ENCODE measurements at places on chromosomes 16 and 17.

DNA sequence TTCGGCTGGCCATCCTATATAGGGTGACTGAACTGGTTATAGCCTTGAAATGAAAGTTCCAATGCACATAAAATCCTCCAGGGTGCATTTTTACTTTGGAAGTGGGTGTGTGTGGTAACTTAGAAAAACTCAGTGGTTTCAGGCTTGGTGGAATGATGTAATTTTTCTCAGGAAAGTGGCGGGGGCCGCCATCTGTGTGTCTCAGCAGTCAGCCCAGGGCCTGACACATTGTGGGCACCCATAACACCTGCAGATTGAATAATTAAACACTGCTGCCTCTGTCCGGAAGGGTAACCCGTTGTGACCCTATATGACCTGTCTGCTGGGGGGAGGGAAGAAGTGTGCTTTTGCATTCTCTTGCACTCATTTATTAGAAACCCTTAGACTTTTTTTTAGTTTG, 2.2 kb upstream of the PDP2 start:
- DNase-seq: peak; percentile 19

DNA sequence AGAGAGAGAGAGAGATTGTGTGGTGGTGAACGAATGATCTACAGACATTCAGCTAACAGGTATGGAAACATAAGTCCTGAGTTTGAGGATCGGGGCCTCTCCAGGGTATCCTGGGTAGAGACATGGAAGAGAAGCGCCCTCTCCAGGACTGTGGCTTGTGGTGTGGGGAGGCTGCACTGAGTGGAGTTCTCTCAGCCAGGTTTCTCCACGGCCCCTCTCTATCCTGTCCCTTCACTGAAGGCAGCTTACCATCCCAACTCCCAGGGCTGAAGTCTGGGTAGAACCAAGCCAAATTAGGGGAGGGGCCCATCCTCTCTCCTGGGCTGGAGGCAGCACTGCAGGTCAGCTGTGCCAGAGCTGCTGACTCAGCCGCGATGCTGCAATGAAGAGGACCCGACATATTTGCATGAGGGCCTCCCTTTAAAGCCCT, 6.2 kb downstream of the C1QL1 start:
- peak; percentile 23 for DNase-seq

- peak; percentile 64 for DNase-seq
Observed at GRCh38 chr17:30093463-30094147, 23.0 kb upstream of the NSRP1 start.

DNA sequence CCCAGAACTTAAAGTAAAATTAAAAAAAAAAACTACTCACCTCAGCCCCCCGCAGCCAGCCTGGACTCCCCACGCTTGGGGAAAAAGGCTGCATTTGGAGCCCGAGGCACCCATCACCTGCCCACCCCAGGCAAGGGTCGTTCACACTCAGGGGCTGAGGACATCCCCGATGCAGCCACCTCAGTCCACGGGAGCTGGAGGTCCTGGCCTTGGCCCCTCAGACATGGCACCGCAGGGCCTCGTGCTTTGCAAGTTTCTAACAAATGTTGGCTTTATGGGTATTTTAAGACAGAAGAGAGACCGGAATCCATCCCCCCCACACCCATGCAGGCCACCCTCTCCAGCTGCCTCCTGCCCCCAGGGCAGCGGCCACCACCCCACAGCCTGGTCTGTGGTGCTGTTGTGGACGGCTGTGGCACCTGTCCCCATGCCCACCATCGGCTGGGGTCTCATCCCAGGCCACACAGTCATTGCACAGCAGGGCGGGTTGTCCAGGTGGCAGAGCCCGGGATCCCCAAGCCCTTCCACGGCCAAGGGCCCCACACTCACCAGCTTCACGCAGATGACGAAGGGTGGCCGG, 116.4 kb upstream of the ZNF750 start:
- no peak for DNase-seq

- peak; percentile 62 for DNase-seq
Observed at GRCh38 chr16:14003074-14003570, 68.0 kb upstream of the MRTFB start.

DNA sequence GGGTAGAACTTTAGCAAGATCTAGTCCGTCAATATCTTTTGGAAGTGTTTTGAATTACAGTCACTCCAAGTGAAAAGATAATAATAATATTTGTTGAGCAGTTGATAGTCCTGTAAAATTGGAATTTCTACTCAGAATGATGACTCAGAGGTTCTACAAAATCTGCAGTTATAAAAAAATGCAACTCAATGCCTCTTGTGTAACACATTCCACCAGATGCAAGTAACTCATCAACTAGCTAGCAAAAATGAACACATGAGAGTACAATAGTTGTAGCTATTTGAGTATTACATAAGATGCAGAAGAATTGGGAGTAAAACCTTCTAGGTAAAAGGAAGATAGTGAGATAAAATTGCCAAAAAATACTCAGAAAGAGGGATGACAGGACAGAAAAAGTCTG, 177.2 kb downstream of the CDH8 start:
- DNase-seq: no peak

DNA sequence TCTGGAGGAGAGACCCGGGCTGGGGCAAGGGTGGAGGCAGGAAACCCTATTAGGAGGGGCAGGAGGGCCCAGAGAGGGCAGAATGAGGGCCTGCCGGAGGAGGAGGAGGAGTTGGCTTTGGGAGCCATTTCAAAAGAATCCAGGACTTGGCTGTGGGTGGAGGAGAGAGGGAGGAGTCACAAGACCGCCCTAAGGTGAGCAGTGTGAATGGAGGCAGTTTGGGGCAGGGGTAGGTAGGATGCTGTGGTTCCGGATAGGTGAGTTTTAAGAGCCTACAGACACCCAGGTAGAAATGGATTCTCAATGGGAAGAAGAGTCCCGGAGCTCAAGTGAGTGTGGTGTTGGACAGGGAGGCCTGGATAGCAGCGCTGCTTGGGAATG, 80.3 kb downstream of the ARHGAP23 start:
- DNase-seq: peak; percentile 70

- peak; percentile 90 for DNase-seq
Observed at GRCh38 chr17:75601057-75601987, 13.7 kb downstream of the MYO15B start.

GRCh38 chr16:85569615-85570212, 43.4 kb upstream of the GSE1 start:
- DNase-seq: peak; percentile 90

DNA sequence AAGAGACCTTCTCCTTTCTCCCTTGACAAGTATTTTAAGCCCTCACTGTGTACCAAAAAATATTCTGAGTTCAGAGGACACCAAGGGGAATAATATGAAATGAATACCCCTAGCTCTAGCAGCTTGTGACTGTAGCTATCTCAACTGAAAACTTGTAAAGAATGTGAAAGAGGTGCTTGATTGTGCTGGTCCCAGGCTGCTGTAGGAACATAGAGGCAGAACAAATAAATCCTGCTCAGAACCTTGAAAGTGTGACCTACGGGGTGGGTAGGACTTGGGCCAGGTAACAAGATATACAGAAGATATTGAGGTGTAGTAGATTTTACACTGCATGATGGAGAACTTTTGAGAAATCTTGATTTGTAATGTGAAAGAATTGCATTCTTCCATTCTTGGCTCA, 606.8 kb downstream of the TOX3 start:
- DNase-seq: no peak

- peak; percentile 1 for DNase-seq
Observed at GRCh38 chr17:8846768-8847211, 20.7 kb downstream of the PIK3R6 start.

- DNase-seq: no peak
Observed at GRCh38 chr17:37691807-37692206, 48.6 kb upstream of the DDX52 start.

DNA sequence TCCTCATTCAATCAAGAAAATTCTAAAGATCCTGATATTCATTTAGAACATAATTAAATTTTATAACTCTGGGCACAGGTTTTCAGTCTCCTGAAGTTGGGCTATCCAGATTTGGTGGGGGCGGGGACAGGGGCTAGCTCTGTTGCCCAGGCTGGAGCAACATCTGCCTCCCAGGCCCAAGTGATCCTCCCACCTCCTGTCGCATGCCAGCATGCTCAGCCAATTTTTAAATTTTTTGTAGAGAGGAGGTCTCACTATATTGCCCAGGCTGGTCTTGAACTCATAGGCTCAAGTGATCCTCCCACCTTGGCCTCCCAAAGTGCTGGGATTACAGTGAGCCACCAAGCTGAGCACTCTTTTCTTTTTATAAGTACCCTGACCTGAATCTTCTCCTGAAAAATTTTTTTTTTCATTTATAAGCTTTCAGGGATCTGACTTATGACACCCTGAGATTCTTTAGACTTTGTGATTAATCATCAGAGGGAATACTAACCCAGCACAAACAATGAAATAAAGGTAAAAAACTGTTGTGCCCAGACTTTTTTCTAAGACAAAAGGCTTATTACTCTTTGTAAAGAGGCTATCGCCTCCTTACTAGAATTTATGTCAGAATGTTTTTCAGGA, 62.6 kb downstream of the TUBD1 start:
- no peak for DNase-seq

DNA sequence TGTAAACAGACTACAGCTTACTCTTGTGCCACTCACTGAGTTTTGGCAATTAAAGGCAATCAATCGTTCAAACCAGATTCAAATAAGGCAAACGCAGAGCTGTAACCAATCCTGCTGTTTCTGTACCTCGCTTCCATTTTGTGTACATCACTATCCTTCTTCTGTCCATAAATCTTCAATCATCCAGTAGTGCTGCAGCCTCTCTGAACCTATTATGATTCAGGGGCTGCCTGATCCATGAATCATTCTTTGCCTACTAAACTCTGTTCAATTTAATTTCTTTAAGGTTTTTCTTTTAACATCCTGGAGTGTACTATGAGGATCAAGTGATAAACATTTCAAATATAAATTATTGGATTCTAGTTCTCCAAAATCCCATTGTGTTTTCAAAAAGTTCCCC, 93.9 kb downstream of the CEP112 start:
- DNase-seq: no peak

DNA sequence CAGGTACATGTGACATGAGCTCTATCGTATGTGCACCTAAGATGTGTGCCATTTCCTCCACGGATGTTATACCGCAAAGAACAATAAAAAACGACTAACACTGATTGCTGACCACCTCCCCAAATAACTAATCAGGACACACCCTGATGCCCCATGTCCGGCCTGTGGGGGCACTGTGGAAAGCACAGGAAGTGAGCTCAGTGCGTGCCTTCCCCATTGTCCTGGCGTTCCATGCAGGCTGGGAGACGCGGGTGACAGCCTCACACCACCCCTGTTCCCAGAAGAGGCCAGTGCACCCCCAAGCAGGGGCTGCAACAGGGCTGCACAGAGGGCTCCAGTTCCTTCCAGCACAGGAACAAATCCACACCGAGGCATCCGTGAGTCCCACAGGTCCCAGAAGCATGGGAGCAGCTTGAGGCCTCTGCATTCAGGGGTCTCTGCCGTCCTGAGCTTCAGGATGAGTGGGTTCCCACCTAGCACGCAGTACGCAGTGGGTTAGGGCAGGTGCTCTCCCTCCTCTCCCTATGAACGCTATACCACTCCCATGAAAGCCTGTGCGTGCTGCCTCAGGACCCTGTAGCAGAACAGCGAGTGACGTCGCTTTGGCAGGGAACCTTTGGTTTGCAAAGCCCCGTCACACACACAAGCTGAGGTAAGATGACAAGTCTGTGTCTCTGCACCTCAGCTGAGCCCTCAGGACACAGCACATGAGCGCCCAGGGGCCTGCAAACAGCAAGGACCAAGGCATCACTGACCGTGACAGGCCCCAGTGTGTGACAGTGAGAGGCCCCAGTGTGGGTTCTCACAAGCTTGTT, 117.7 kb downstream of the ZNF778 start:
- DNase-seq: no peak

DNA sequence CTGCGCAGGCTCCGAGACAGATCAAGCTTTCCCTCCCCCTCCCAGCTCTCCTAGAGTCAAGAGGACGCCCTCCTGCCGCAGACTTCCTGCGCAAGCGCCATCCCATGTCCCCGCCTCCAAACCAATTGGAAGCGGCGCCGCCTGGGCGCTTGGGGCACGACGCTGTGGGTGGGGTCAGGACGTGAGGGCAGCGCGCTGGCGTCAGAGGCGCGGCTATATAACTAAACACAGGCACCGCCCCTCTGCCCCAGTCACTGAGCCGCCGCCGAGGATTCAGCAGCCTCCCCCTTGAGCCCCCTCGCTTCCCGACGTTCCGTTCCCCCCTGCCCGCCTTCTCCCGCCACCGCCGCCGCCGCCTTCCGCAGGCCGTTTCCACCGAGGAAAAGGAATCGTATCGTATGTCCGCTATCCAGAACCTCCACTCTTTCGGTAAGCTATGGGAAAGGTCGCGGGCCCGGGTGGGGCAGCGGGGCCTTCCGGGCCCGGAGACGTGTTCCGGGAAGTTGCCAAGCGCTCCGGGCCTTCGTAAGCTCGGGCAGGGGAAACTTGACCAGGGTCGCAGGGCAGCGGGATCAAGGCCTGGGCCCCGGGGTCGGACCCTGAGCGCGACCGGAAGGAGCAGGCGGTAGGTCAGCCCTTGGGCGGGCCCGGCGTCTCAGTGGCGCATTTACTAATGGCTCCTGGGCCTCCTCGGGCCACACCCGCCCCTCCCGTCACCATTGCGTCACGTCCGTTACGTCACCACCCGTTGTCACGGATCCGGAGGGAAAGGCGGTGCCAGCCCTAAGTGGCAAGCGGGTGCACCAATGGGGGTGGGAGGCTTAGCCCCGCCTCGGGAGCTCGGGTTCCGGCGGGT, at the start of gene EIF1:
TSS of gene EIF1 (plus strand) at position 245 of the 856 bp plus-strand sequence. CDS start at position 399, 154 bp downstream.
- DNase-seq: peak; percentile 97

DNA sequence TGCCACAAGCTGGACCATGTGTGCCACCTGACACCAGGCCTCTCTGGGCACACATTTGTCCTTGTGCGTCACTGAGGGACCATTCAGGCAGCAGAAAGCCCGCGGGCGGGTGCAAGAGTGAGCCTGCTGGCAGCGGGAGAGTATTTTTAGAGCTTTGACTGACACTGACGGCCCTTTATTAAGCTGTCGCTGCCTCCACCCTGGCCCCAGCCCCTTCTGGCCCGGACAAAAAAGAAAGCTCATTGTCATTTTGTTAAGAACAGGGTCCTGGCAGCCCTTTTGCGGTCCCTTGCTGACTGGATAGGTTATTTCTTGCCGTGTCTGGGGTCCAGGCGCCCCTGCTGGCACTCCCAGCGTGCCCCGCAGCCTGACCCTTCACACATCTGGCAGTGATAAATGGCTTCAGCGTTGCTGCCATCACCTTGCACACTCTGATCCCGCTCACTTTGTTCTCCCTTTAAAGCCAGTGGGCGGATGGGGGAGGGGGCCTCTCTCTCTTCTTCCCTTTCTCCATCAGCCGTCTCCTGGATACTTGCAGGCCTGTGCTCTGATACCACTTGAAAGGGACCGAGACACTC, 78.4 kb upstream of the NKD1 start:
- DNase-seq: no peak

DNA sequence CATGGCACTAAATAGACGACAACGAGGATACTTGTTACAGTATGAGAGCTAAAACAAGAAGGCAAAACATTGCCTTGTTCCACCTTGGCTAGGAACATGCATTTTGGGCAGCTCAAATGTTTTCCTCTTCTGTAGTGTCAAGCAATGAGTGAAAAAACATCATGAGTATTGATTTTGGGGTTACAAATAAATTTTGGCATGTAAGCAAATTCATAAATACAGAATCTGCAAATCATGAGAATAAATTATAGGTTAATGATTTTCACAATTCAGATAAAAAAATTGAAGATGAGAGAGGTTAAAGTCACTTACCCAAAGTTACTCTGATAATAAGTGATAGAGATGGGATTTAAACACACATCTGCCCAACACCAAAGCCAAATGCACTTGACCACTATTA, 28.4 kb upstream of the NUFIP2 start:
- no peak for DNase-seq

GRCh38 chr16:85422196-85422631, 190.9 kb upstream of the GSE1 start:
- no peak for DNase-seq
